ENCODE measurements at places on chromosomes 5 and 9. TPM values are rescaled to one million over a fixed set of nuclear protein-coding genes. Genes with fewer than 3 reads are reported as not detected.

- DNase-seq, result no peak
Observed at GRCh38 chr5:55338810-55339243, 31.0 kb downstream of the MTREX start.

Gene SLC6A19
- 0.32 TPM for total RNA-seq

GRCh38 chr5:101253096-101253495 is 350.0 kb upstream of the ST8SIA4 start:
- no peak for DNase-seq

Gene SLC25A48
- not detected for total RNA-seq

Gene GABRG2
- not detected for total RNA-seq

DNA sequence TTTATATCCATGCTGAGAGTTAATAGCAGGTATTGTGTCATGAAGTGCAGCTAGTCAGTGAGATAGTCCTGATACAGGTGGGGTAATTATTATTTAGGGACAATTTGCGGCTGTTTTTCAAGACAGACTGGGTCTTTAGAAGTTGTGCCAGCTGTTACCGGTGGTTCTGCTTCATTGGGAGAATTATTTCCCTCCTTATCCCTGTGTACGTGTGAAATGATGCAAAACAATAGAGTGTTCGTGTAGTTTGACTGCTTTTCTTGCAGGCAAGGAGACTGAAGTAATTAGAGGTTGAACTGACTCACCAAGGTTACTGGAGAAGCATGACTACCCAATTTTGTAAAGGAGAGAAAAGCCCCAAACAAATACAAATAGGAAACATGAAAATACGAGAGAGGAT is 101.7 kb downstream of the ARRDC3 start:
- no peak for DNase-seq

GRCh38 chr5:95930141-95930930 is 31.3 kb downstream of the ELL2 start:
- DNase-seq, result no peak

Gene PCDHGB7
- 8.1 TPM for total RNA-seq

GRCh38 chr5:54740141-54740540 is 222.6 kb downstream of the SNX18 start:
- no peak for DNase-seq

Gene TERT
- total RNA-seq, result not detected

DNA sequence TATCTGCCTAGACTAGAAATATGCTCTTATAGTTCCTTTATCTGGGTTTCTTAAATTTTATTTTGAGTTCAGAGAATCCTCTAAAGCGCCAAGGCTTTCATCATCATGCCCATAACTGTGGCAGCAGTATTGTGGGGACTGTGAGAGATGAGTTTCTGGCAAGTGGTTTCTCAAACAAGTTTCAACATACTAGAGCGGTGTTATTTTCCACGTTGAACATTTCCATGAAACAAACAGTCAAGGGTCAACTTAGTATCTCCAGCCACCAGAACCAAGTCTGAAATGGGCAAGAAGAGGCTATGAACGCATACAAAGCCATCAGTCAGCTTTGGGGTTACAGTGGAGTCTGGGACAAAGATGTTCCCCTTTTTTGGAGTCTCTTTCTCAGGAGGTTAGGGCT is 40.3 kb downstream of the SERINC5 start:
- no peak for DNase-seq

DNA sequence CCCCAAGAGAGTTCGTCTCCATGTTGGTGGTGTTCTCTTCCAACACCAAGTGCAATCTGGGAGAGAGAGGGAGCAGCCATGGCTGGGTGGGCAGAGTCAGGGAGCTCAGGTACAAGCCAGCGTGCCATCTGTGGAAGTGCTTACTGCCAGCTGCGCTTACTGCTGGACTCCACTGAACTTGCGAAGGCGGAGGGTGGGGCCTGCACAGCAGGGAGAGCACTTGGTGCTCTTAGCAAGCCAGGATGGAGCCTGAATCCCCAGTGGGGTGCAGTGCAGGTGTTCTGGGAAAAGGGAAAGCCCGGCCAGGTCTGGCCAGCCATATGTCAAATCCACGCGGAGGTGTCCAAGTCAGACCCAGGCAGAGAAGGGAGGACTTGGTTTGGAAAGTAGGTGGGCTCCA is 142.0 kb downstream of the FANCC start:
- DNase-seq, result no peak

DNA sequence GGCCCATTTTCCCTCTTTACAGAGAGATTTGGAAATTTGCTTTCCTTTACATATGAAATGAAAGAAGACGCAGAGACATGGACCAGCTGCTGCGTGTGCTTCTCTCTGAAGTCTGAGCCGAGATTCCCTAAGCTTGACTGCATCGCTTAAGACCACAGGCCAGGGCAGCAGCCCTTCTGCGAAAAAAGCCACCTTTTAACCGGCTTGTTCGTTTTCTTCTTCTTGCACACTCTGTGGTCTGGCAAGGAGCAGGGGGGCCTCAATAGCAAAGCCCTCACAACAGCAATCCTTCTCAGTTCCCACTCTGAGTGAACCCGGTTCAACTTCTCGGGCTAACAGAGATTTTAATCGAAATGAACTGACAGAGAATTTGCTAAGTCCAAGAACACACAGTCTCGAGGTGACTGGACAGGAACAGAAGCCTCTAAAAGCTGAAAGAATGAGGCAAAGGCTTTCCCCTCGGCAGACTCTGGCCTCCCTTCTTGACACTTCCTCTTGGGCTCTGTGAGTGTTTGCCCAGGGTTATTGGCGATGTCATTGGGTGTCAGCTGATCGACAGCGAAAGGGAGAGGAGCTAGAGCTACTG is 512.9 kb upstream of the KLF4 start:
- DNase-seq, result no peak

DNA sequence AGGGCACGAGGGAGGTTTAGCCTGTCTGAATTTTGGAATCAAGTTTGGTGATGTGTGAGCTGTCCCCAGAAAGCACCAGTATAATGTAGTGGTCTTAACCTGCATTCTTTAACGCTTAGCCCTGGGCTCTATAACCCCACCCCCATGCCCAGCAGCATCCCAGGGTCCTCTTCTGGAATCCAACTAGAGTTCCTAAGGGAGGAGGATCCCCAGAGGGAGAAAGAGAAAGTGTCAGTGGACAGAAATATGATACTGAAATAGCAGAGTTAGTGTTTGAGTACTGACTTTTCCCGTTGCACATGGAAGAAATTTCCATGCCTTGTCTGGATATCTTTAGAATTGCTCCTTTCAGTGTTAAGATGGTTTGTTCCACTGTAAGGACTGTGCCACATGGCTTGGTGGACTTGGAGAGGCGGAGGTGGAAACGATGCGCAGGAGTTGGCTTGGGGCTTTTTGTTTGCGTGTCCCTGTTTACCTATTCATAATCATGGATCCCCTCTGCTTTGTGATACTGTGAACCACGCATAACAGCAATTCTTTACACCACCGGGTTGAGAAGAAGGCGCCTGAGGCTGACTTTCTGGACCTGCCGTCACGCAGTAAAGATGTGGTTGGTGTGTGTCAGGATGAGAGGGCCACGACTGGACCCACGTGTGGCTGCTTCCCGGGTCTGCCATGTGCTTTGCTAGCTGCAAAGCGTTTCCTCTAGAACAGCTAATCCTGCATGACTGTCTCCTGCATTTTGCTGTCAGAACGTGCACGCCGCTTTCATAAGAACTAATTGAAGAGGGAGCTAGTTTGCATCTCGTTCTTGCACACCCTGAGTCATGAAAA is 142.3 kb downstream of the SMARCA2 start:
- DNase-seq, result no peak

Gene FOXD4L6
- total RNA-seq, result not detected

- DNase-seq, result no peak
Observed at GRCh38 chr9:20742833-20743232, 58.8 kb downstream of the FOCAD start.

Gene TRPM3
- 0.48 TPM for total RNA-seq

GRCh38 chr5:1492757-1493156 is 31.0 kb downstream of the LPCAT1 start:
- DNase-seq, result no peak

GRCh38 chr9:131008909-131009618 is at the start of gene LAMC3:
TSS of gene LAMC3 (plus strand) at chr9:131009174. CDS start at chr9:131009215, 41 bp downstream.
- DNase-seq, result no peak

DNA sequence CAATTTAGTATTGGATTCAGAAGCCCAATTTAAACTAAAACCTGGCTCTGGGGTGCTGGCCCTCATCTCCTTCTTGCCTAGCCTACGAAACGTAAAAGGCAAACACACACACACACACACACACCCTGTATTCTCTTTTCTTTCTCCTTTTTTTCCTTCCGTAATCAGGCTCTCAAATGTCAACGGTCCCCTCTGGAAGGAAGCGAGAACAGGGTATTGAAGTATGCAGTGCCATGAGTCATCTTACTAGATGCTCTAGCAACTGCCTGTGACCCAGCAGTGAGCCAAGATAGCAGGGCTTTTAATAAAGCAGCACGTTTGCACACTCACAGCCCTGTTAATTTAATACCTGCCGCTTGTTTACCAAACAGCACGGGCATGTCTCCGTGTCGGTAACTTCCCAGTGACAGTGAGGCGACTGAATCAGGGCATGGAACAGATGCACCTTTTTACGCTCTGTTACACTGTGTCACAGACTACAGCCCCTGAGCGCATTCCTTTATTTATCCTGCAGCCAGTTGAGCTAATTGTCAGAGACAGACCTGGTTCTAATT is 243.8 kb downstream of the BNC2 start:
- DNase-seq, result no peak

GRCh38 chr9:121735793-121736770 is 84.6 kb downstream of the DAB2IP start:
- DNase-seq, result peak; percentile 92

Gene APBB3
- total RNA-seq, result 21.5 TPM

Gene GRM6
- total RNA-seq, result not detected

- no peak for DNase-seq
Observed at GRCh38 chr9:131791542-131792254, 51.8 kb upstream of the RAPGEF1 start.

Gene OR1J2
- not detected for total RNA-seq

DNA sequence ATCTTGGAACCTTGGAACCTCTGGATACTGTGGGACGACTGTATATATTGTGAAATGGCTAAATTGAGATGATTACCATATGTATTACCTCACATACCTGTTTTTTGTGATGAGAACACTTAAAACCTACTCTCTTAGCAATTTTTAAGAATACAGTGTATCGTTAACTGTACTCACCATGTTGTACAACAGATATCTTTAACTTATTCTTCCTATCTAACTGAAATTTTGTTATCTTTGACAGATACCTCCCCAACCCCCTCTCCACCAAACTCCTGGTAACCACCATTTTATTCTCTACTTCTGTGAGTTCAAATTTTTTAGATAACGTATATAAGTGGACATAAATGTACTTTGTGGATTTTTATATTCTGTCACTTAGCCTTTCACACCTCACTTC is 126.5 kb downstream of the ZCCHC7 start:
- no peak for DNase-seq

Gene ACOT12
- not detected for total RNA-seq

DNA sequence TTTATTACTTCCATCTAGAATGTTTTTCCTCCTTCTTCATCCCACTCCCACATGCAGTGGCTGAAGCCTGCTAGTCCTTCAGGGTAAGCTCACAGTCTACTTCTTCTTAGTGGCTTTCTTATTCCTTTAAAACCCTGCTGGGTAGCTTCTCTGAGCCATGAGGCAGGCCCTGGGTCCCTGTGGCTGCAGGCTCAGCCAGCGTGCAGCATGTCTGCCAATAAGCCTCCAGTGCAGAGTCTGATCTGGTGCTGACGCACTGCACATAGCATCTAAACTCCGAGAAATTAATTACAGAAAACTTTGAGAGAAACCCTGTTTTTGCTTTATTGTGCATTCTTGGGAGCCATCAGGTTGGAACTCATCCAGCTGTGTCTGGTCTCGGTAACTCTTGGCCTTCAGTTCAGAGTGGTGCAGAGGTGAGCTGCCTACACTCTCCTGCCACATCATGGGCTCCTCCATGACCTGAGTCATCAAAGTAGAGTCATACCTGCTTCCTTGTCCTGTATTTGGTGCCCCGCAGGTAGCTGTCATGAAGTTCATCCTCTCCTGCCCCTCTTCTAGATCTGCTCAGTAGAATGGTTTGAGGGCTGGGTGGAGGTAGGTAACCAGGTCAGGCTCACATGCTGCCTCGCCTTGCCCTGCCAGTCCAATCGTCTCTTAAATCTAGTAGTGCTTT is 339.4 kb downstream of the KDM4C start:
- DNase-seq, result no peak

GRCh38 chr5:145793574-145793973 is 41.6 kb downstream of the PRELID2 start:
- no peak for DNase-seq

DNA sequence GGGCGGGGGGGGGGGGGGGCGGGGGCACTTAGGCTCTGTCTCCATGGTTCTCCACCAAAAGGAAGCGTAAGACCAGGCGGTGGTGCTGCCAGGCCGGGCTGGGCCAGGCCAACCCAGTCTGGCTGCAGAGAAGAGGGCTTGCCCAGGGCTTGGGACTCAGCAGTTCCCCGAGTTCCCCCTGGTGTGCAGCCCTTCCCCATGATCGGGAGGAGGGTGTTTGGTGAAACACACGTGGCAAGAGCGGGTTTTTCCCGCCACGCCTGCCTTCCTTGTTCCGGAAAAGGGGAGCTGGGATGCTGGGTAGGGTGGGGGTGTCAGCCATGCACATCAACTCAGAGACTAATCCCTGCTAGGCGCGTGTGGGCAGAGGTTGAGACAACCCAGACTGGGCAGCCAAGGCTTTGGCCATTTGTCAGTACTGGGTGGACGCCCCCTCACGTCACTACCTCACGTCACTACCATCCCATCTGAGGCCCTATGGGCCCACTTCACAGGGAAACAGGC is 32.9 kb downstream of the PRRX2 start:
- DNase-seq, result no peak
